ENCODE measurements at places on chromosomes 3 and 15.

DNA sequence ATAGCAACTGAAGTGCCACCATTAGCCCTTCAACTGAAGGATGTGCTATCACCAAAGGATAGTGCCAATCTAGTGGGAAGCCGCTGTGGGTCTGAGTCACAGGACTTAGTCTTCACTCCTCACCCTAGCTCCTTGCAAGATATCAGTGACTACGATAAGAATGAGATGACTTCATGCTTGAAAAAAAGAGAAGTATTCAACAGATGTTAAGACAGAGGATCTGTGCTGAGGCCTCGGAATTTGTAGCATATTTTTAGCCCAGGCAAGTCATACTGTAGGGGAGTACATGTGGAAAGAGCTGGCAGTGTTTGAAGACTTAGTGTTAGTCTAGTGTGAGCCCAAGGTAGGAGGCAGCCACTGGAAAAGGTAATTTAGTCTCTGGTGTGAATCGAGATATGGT is 270.7 kb upstream of the LRTM1 start:
- DNase-seq, result no peak

- no peak for DNase-seq
Measured at GRCh38 chr3:146162561-146162960, 1.6 kb upstream of the PLOD2 start.

DNA sequence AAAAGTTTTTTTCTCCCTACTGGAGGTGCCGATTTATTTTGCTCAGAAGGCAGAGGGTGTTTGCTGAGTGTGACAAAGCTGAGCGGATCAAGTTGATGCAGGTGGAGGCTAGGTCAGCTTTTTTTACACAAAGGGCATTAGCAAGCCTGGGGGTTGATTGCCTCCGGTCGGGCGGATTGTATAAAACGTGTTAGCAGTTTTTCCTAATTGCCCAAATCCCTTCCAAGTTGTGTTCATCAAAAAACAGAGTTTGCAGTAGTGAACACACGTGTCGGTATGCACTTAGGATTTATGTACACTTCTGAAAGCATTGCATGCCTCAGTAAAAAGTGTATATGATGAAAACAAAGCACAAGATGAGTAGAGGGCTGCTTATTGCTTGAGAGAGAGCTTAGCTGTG is 2.6 kb downstream of the GPR160 start:
- DNase-seq, result no peak

DNA sequence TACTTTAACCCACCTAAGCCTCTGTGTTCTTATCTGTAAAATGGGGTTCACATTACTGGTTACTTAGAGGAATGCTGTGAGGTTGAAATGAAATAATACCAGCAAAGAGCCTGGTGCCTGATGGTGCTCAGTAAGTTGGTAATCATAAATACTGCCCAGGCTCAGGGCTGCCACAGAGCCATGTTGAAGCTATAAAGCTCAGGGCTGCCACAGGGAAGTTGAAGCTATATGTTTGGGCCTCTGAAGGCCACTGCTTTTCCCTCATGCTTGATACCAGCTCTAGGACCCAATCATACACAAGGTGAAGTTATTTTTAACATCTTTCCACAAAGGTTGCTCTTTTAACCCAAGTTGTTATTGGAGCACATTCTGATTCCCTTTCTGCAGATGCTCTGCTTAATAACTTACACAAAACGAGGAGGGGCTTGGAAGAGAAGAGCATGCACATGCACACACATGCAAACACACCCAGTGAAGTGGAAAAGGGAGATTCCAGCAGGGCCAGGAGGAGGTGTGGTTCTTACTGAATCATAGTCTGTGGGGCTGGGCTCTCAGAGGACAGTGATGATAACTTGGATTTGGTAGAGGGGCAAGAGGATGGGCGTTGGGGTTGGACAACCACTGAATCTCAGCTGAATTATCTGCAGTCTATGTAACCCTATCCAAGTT is 17.4 kb downstream of the PARP14 start:
- DNase-seq, result peak; percentile 86

DNA sequence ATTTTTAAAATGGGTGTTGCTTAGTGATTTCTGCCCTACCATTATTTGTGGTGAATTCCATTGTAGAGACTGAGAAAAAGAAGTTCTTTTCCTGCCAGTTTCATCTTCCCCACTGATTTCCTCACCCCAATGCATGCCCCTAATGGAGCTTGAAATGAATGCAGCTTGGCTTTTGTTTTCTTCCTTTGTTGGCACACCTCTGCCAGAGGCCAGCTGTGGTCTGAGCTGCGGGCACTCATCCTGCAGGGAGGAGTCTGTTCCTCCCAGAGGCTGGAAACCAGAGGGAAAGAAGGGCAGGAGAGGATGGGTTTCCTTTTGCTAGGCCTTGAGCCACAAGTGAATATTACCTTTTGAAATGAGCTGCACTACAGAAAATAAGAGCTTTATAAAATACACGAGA is 9.3 kb upstream of the ST8SIA2 start:
- DNase-seq, result no peak

DNA sequence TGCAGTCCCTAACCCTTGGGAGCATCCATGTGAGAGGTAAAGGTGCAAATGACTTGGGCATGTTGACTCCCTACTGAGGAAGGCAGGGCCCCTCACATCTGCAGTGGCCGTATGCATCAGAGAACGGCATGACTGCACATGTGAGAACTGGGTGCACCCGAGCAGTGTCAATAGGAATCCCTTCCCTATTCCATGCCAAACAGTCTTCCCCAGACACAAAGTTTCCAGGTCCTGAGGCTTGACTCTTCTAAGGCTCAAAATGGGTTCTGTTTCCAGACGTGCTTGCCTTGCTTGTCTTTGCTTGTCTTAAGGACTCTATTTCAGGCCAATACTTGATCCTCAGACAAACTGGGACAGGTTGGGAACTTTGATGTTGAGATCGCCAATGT is 20.5 kb upstream of the ANPEP start:
- no peak for DNase-seq

GRCh38 chr15:96345560-96346399 is 15.3 kb downstream of the NR2F2 start:
- no peak for DNase-seq

DNA sequence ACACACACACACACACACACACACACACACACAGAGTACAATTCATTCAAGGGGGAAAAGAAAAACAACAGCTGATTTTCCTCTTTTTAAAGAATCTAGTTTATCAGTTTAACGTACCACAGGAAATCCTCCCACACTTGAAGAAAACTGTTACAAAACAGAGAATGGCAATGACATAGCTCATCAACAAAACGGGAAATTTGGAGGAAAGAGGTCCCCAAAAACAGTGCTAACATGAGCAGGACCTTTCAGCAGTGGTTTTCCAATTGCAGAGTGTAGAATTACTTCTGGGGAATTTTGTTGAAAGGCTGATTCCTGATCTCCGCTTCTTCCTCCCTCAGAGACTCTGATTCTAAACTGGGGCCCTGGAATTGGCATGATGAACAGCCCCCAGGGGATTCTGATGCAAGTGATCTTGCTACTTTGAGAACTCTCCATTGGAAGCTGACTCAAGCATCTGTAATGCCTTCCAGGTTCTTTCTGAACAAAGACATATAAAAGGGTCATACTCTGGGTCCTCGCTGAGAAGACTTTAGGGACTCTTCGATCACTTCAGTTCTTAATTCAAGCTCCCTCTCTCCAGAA is 442.6 kb upstream of the PROK2 start:
- DNase-seq, result no peak

DNA sequence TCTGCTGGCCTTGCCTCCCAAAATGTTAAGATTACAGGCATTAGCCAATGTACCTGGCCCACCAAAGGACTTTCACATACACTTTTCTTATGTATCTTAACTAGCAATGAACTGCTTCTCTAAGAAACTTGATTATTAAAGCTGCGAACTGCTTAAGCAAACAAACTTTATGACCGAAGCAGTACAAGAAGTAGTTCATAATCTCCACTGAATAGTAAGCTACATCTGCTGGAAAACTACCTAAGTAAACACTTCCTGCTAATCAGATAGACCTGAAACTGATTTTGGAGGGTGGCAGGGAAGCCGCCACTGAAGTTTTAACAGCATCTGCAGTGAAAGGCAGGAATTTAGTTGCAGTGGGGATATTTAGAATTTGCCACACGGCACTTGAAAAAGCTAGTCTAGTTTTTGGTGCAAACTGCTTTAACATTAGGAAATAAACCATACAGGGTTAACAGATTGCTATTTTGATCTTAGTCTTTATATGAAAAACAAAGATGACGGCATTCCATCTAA is 8.1 kb downstream of the HYPK start:
- DNase-seq, result no peak

- no peak for DNase-seq
Measured at GRCh38 chr3:37140899-37141541, 33.4 kb downstream of the LRRFIP2 start.

DNA sequence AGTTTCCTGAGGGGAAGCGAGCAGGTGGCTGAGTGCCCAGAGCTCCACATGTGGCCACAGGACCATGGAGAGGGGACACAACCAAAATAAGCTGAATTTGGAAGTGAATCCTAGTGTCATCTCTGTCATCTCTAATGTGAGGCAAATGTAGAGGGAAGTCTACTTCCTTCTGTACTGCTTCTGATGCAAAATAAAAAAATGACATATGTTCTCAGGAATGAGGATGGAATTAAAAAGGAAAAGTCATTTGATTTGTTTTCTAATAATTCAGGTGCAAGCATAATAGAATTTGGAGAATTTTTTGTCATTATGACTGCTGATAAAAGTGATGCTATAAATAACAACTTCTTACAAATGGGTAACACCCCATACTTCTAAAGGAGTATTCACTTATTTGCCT is 59.5 kb upstream of the POU1F1 start:
- DNase-seq, result no peak

DNA sequence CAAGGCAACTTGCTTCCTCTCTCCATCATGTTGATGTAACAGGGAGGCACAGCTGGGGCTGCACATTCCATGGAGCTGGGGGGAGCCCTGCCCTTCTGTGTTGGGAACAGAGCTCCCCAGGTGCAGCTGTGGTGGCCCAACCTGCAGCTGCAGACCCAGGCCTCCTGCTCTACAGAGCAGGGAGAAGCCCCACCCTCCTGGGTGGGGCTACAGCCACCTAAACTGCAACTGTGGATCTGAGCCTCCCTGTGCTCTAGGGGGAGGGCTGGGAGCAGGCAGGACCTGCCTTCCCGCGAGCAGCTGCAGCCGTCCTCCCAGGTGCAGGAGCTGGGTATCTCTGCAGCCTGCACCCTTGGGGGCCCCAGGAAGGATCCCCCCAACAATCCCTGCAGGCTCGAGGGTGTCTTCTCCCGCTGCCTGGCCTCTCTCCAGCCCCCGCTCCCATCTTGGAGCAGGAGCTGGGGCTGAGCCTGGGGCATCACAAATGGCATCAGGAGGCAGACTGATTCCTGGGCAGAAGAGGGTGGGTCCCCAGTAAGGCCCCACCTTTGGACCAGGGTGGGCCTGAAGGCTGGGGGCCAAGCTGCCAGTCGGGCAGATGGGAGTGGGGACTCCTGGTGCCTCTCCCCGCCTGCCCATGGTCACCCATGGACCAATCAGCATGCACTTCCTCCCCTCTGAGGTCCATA is 7.4 kb downstream of the LRRC58 start:
- DNase-seq, result no peak

DNA sequence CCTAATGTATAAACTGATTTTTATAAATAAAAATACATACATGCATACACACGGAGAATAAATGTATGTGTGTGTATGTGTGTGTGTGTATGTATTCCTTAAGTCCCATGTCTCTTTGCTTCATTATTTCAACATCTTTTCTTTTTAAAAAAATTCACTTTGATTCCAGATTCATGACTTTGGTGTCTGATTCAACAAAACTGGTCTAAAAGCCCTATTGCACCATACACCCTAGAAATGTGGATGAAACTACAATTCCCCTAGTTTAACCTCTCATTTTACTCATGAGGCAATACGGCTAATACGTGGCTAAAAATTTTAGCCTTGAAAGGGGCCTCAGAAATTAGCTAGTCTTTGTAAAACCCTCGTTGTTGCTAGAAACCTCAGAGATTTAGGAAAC is 228.1 kb downstream of the ADAMTS9 start:
- no peak for DNase-seq

GRCh38 chr15:88635318-88635717 is 3.5 kb upstream of the ISG20 start:
- DNase-seq, result peak; percentile 70

- DNase-seq, result no peak
Measured at GRCh38 chr15:79156704-79157375, 66.3 kb upstream of the RASGRF1 start.

- no peak for DNase-seq
Measured at GRCh38 chr3:105401691-105402149, 35.0 kb downstream of the ALCAM start.

GRCh38 chr15:72797338-72797689 is 13.8 kb upstream of the ADPGK start:
- no peak for DNase-seq

GRCh38 chr15:42138968-42139386 is 17.5 kb downstream of the PLA2G4F start:
- DNase-seq, result no peak

DNA sequence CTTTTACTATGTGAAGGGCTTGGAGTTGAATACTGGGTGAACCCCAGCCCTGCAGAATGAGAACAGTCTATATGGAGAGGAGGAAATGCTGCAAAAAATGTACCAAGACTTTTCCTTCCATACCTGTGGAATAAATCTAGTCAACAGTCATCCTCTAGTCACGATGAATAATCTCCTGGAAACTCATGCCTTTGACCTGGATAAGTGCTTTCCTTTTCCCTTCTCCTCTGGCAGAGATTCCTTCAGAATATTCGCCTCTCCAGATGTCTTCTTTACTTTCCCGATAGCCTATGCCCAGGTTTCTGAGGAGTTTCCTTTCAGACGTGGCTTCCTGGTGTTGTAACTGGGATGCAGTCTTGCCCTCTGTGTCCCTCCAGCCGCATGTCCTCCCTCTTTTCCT is 28.1 kb downstream of the CCNL1 start:
- no peak for DNase-seq

DNA sequence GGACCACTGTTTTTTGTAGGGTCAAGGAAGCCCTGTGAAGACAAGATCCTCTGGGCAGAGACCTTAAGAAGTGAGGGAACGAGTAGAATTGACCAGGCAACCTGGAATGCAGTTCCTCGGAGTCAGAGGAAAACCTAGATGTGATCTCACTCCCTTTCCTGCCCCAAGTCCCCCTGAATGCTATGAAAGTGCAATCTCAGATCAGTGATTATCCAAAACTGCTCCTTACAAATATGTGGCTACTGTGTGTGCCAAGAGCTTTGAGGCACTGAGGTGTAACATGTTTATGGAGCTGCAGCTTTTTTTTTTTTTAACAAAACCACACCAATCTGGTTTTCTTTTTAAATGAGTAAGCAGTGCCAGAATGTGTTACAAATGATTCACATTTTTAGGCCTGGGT is 35.8 kb downstream of the THSD4 start:
- no peak for DNase-seq

DNA sequence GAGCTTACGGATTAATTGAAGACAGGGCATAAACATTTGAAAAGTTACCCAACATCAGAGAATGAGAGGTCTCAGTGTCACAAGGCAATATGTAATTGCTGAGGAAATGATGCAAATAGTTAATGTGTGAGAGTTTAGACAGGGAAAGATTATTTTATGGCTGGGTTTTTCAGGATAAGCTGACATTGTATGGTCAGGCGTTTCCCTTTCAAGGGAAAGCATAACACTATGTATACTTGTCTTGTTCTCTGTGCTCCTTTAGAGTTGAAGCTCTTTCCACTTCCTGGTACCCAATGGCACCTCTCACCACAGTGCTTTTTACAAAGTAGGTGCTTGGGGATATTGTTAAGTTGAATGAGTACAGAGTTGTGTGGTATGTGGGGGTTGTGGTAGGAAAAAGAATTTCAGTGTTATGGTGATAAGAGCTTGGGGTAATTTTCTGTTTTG is 19.9 kb downstream of the IQGAP1 start:
- no peak for DNase-seq
